ENCODE measurements at places on chromosomes 3 and 15.

DNA sequence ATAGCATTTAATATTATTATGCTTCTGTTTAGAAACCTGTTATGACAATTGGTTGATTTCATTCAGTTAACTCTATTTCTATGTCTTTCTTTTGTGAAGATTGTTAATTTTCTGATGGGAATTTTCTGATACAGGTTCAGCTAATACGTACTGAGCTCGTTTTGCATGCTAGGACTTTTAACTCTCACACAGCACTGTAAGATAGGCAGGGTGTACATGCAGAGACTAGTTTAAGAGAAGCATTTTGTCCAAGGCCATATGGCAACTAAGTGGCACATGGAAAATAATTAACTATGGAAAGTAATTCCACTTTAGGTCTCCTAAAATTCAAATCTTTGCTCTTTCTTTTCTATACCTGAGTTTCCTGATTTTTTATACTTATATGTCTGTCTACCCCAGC is 81.9 kb downstream of the IL1RAP start:
- no peak for DNase-seq

GRCh38 chr3:112611752-112612515 is 29.0 kb downstream of the CCDC80 start:
- DNase-seq, result no peak

DNA sequence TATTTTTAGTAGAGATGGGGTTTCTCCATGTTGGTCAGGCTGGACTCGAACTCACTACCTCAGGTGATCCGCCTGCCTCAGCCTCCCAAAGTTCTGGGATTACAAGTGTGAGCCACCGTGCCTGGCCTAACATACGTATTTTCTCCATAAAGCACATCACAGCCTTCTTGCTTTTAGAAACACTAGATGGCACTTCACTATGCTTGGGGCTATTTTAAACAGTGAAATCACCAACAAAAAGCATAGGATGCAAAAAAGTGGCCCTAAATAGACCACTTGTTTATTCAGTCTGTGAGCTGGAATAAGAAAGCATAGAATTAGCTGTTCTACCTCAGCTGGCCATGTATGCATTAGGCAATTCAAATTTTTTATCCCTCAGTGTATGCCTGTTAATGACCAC is 46.0 kb downstream of the PRICKLE2 start:
- no peak for DNase-seq

DNA sequence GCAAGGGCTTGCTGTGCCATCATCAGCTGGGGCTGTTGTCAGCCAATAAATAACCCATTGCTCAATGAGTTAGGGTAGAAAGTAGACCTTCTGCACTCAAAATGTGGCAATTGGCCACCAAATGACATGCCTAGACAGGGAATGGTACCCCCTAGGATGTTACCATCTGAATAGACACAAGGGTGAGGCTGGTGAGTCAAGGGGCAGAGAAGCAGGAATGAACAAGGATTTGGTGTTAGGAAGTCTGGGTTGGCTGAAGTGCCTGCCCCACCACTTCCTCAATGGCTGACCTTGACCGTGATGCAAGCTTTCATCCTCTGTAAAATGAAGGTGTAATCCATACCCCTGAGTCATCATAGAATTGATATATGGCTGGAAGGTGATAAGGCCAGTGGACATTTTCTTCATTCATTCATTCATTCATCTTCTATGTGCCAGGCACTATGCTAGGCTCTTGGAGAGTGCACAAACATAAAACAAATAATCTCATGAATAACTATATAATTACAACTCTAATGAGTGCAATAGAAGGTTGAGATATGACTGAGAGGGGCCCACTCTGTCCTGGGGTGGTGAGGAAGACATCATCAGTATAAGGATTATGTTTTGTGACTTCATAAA is 4.4 kb upstream of the CA12 start:
- DNase-seq, result no peak

DNA sequence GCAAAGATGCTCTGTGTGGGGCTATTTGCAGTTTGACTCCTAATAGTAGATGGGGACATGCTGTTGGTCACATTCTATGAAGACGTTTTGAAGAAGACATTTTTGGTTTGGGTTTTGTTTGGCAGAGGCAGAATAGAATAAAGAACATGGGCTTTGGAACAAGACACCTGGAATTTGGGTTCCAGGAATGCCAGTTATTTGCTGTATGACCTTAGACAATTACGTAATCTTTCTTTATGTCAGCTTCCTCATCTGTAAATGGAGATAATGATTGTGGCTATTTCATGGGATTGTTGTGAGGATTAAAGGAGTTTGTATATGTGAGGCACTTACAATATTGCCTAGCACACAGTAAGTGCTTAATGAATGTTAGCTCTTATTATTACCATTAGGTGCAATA is 91.6 kb downstream of the MESD start:
- no peak for DNase-seq

DNA sequence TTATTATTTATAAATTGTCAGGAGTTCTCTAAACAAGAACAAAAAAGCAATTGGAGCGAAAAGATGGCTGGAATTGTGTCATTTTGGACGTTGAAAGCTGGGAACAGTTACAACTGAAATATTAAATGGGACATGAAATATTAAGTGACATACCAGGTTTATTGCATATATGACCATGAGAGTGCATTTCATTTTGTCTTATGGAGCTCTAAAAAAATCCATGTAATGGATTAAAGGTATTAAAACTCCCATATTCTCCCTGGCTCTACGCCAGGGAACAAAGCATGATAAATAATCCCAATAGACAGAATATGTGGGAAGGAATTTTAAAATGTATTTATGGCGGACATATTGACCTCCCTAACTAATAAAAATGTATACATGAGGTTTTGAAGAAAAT is 17.7 kb downstream of the RARB start:
- no peak for DNase-seq

GRCh38 chr3:66370179-66370578 is 130.6 kb downstream of the LRIG1 start:
- DNase-seq, result no peak

DNA sequence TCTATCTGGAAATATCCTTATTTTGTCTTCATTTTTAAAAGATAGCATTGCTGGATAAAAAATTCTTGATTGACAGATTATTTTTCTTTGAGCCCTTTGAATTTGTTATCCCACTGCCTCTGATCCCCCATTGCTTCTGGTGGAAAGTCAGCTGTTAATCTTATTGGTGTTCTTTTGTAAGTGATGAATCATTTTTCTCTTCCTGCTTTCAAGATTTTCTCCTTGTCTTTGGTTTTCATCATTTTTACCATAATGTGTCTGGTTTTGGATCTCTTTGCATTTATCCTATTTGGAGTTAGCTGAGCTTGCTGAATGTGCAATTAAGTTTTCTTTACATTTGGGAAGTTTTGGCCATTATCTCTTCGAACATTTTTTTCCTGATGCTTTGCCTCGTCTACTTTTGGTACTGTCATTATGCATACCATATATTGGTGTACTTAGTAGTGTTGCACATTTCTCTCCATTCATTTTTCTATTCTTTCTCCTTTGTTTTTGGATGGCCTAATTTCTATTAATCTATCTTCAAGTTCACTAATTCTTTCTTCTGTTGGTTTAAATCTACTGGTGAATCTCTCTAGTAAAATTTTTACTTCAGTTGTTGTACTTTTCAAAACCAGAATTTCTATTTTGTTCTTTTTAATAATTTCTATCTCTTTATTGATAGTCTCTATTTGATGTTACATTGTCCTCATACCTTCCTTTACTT is 440.0 kb upstream of the PROK2 start:
- DNase-seq, result no peak

DNA sequence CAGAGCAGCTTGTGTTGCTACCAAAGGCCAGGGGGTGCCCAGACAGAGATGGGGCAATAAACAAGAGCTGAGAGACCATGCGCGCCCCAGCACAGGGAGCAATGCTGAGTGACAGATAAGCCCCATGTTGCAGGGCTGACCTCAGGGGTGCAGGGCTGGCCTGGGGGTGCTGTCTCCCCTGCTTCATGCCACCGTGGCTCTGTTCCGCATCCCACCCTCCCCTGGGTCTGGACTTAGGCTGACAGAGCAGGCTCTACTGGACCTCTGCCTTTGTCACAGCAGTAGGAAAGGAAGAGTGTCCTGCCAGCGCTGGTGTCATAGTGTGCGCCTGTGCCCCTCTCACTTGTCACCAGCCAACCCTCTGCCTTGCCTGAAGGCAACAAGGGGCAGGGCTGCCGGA is 67.4 kb upstream of the IQSEC1 start:
- no peak for DNase-seq
